ENCODE measurements at places on chromosomes 16 and 17.

GRCh38 chr16:4362476-4363135 is 9.0 kb upstream of the VASN start:
- DNase-seq = no peak

- DNase-seq = no peak
These were observed 11.5 kb upstream of the SRCIN1 start for GRCh38 chr17:38617074-38617860.

GRCh38 chr16:67339453-67339852 is 12.8 kb downstream of the LRRC36 start:
- no peak for DNase-seq

DNA sequence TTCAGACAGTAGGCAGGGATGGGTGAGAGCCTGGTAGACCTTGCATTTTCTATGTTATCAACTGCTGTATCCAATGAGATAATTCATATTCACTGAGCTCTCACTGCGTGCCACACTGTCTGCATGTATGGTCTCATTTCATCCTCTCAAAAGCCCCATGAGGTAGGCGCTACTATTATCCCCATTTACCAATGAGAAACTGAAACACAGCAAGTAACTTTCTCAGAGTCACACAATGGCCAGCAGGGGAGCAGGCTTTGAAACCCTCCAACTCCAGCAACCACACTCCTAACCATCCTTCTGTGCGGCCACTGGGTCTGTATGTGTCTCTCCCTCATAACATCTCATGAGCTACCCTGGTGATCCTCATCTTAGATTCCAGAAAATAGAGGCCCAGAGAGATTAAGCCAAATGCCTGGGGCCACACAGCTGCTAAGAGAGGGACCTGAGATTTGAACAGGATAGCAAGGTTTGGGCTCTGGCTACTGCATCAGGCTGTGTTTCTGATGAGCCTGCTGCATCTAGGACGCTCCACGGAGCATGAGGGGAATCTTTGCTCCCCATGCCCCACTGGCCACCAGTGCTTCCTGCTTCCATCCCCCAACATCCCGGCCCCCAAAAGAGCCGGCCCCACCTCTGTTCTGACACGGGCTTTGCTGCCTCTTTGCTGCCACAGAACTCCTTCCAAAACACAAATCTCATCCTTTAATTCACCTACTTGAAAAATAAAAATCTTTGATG is 3.2 kb downstream of the CCR7 start:
- DNase-seq = no peak

DNA sequence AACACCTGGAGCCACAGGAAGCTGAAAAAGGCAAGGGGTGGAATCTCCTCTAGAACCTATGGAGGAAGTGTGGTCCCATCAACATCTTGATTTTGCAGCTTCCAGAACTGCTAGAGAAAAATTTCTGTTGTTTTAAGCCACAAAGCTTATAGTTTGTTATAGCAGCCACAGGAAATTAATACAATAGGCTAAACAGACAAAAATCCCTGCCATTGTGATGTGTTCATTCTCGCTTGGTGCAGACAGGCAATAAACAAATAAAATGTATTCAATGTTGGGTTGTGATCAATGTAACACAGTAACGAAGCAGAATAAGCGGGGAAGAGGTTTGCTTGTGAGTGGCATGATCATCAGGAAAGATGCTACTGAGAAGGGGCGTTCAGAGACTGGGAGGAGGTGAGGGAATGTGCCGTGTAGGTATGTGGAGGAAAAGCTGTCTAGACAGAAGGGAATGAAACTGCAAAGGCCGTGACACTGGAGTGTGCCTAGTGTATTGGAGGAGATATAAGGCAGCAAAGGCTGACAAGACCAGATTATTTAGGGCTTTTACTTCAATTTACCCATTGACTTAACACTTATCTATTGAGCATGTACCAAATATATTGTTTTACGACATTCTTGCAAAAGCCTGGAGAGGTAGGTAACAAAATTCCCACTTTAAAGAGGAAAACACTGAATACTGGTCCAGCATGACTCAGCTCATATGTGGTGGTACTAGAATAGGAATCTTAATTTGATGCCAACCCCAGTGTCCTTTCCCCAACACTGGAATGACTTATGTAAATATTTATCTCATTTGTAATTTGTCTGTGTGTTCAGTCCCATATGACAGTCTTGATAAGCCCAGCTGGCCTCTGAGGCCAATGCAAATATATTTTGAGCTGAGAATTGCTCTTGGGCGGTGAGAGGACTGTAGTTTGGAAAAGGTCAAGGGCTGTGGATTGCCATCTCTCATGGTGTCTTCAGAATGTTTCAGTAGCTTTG is 375.9 kb downstream of the CDH13 start:
- DNase-seq = no peak

DNA sequence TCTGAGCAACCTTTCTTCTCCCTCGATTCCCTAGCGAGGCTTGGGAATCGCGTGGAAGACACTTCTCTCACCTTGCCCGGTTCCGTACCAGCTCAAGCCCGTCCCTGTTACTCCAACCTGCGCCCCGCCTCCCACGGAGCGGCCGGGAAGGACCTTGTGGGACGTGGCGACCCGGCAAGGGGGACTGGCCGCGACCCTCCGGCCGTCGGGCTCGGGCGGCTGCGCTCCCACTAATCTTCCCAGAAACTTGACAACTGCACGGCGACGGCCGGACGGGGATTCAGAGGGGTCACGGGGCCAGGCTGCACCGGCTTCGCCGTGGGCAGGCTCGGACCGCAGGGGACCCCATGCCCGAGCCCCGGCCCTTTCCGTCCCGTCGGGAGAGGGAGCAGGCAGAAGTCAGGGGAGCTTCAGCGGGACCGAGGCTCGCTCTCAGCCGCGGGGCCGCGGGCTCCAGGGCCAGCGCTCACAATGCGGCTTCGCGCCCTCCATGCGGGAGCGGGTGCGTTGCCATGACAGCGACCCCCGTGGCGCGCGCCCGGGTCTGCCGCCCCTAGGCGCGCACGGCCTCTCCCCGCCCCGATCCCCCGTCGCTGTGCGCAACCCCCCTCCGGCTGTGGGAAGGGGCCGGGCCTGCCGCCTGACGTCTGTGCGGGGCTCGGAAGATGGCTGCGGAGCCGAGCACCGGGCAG is at the start of gene SGSM2:
SGSM2 (plus strand) TSS at position 650 of the 692 bp plus-strand sequence. CDS start 188 bp downstream, outside the sequence.
- DNase-seq = peak; percentile 77

- no peak for DNase-seq
These were observed 70.2 kb upstream of the GSG1L start for GRCh38 chr16:28133666-28134065.

DNA sequence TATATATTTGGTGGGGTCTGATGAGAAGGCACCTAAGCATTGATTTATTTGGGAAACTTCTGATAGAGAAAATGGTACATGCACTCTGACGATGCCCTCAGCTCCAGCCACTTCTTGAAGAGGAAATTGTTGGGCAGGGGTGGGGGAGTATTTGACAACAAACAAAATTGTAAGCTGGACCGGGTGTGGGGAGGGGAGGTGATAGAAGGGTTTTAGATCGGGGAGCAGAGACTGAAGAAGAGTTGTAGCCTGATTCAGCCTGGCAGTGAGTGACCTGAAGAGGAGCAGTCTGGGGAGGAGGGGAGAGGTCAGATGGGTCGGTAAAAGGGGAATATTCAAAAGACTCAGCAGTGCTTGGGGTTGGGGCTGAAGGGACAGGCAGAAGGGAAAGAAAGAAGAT is 2284.7 kb downstream of the TP53TG3F start:
- DNase-seq = no peak

GRCh38 chr17:45656527-45657181 is 127.5 kb upstream of the CRHR1 start:
- no peak for DNase-seq

DNA sequence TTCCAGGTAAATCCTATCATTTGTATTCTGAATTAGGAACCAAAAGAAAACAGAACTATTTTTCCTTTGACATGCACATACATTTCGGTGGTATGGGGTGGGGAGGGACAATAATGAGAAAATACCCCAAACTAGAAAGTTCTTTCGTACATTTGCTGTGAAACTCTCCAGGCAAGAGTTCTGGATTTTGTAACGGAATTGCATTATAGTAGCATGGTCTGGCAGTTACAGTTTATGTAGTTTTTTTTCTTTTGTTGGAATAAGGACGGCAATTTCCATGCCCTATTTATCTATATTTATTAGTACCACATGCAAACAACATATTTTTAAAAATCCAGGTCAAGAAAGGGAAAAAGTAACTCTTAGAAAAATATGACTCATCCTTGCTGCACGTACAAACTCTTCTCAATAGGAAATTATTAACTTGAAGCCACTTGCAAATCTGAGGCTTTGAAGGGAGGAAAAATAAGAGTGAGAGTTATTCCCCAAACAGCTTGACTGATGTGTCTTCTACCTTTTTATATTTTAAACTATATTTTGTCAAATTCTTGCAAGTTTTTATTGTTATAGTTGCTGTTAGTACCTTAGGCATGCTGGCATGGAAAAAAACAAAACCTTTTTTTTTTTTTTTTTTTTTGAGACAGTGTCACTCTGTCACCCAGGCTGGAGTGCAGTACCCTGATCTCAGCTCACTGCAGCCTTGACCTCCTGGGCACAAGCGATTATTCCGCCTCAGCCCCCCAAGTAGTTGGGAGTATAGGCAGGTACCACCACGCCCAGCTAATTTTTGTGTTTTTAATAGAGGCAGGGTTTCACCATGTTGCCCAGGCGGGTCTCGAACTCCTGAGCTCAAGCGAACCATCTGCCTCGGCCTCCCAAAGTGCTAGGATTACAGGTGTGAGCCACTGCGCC is 69.3 kb downstream of the WWP2 start:
- no peak for DNase-seq

- no peak for DNase-seq
These were observed 42.8 kb downstream of the METRNL start for GRCh38 chr17:83121921-83122820.

- peak; percentile 84 for DNase-seq
These were observed 49.3 kb upstream of the BCO1 start for GRCh38 chr16:81189100-81189664.

DNA sequence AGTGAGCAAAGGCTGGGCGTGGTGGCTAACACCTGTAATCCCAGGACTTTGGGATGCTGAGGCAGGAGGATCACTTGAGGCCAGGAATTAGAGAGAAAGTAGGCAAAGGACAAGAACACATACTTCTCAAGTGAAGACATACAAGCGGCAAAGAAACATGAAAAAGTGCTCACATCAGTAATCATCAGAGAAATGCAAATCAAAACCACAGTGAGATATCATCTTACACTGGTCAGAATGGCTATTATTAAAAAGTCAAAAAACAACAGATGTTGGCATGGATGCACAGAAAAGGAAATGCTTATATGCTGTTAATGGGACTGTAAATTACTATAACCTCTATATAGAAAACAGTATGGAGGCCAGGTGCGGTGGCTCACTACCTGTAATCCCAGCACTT is 12.2 kb upstream of the SLX4 start:
- DNase-seq = no peak

DNA sequence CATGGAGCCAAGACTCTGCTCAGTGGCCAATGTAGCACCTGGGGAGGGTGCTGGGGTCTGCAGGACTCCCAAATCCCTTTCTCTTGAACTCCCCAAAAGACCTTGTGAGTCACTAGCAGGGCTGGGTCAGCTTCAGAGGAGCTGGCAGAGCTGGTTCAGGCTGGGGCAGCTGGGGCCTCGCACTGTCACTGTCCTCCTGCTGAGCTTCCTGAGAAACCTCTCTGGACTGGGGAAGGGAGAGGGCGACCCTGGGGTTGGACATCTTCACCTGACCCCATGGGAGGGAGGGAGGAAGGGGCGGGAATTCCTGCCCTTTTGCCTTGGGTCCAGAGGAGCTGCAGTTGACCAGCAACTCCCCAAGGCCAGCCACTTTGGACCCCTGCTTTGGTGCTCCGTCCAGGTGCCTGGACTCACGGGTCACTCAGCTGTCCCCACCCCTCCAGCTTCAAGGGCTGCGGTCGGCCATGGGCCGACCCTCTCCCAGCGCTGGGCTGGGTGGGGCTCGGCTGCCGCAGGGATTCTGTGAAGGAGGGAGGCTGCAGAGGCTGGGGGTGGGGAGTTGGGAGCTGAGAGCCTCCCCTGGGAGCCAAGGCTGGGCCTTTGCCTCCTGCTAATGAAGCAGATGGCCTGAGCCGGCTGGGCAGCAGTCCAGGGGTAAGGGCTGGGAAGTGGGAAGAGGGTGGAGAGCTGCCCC is 9.2 kb downstream of the FMNL1 start:
- no peak for DNase-seq

DNA sequence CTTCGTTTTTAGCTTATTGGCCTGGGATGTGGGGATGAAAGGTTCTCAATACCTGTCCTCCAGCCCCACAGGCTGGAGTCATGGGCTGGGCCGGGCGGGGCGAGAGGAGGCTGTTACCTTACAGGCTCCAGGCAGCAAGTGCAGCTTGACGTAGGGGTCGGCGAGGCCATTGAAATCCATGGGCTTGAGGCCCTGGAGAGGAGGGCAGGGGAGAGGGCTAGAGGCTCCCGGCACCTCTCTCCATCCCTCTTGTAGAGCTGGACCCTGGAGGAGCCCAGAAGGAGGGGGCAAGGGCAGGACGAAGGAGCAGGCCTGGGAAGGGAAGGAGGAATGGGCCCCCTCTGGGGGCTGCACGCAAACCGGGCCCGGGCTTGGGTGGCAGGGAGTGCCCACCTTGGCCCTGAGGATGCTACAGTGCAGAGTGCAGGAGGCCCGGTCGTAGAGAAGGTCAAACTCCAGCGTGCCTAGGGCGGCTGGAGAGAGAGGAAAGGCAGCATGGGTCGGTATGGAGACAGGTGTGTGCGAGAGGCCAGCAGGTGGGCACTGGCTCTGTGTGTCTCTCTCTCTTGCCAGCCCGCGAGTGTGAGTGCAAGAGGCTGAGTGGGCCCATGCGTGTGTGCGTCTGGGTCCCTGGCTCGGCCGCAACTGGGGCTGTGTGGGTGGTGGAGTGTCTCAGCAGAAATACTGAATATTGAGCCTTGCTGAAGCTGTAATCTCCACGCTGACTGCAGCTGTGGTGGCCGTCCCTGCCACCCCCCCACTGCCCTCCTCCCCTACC is 1.6 kb downstream of the DOC2A start:
- DNase-seq = no peak

DNA sequence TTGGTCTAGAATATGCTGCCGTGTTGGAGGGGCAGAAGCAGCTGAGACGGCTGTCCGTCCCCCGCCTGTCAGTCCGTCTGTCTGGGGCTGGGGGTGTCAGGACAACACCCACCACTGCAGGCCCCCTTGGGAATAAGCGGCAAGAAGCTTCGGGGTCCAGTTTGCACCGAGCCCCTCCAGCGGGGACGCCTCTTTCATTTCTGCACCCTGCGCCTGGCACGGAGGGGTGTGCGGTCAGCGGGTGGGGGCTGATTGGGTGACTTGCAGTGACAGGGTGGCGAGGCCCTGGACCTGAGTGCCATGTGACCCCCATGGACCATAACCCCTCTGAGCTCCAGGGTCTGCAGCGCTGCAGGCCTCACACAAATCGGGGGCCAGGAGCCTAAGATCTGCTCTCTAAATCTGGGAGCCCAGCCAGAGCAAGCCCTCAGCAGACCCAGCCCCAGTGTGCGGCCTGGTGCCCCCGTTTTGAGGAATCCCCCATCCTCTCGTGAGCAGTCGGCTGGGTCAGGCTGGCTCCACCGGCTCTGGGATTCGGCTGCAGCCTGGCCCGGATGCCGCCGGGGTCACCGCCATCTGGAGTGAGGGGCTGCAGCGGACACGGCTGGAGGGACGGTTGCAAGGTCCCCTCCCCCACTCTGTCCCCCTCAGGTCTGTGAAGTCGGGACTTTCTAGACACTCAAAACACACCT is 8.3 kb downstream of the CBFA2T3 start:
- no peak for DNase-seq

GRCh38 chr17:78654325-78654724 is 77.1 kb upstream of the DNAH17 start:
- DNase-seq = no peak

GRCh38 chr17:2693561-2694380 is 17.8 kb downstream of the CLUH start:
- no peak for DNase-seq

GRCh38 chr16:56425439-56425832 is at the start of gene AMFR:
Gene AMFR, minus strand, starts transcription at chr16:56425545. Its CDS starts 218 bp downstream, at chr16:56425327.
- peak; percentile 77 for DNase-seq

GRCh38 chr17:32971171-32971570 is 20.5 kb upstream of the SPACA3 start:
- no peak for DNase-seq

All from left cardiac atrium (tissue), 4 donors.